ENCODE measurements at places on chromosomes 3 and 15.

- no peak for DNase-seq
Measured at GRCh38 chr3:53579636-53580035, 85.2 kb downstream of the CACNA1D start.

DNA sequence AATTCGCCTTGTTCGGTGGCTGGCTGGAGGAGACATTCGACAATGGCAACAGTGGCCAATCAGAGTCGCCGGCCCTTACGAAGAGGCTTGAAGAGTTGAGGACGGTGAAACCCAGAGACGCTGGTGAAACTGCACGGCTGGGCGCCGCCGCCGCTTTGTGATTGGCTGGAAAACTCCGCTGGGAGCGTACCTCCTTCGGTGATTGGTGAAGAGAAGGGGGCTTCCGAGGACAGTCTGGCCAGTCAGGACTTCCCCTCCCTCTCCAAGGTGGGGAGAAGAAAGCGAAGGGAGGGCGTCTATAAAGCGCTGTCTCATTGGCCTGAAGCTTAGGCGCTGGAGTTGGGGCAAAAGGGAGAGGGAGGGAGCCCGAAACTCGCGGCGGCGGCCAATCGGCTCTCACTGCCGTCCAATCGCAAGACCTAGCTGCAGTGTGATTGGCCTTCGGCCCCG, 554 bp upstream of the GSK3B start:
- peak; percentile 100 for DNase-seq

DNA sequence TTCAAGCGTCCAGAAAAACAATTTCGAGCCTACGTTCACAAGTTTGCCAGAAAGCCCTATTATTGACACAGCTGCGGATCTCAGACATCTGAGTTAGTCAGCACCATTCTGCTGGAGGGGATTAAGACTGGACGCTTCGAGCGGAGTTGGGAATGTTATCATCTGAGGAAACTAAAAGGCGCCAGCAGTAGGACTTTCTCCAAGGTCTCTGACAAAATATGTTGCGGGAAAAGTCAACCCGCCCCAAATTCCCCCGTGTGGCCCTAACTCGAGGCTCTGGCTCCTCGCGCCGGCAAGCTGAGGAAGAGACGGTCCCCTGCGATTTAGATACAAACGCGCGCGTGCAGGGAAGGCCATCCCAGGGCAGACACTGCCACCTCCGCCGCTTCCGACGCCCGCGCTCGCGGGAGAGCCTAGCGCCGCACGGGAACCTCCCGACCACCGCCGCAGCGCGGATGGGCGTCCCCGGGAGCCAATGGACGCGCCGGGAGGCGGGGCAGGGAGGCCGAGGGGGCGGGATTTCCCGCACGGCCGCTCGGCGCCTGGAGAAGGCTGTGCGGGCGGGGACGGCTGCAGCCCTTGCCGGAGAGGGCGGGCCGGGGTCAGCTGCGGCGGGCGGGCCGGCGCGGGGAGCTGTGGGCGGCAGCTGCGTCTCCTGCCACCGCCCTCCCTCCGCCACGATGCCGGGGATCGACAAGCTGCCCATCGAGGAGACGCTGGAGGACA, at the start of gene APPL1:
APPL1 (plus strand) TSS at position 526 of the 726 bp plus-strand sequence; CDS start at position 681, 155 bp downstream.
- peak; percentile 88 for DNase-seq

DNA sequence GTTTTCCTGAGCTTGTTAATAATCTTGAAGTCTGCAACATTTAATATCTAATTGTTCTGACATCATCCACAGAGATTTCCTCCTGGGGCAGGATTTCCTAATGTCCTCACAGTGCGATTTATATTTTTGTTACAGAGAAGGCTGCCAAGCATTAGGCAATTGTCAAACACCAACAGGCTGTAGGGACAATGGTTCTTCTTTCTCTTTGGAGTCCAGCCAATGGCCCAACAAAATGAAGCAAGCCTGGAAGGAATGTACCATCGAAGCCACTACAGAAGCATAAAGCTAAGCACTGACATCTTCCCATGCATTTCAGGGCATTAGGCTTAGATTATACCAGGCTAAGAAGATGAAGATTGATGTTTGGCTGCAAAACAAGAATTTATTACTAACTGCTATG, 173.0 kb upstream of the FRMD4B start:
- DNase-seq: peak; percentile 94

DNA sequence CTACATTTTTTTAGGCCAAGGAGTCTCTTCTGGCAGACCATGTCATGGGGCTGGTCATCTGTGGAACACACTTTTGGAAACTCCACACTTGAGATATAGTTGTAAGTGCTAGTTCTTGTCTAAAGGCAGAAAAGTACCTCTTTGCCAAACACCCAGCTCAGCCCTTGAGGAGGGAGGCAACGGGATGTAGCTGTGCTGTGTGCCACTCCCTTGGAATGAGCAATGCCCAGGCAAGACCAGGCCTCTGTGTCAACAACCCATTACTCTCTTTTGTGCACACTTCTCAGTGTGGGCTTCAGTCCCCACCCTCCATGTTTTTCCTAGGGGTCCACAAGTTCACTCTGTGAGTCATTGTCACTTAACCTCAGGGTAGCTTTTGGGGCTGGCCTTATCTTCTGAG, 528.3 kb upstream of the CFAP20DC start:
- DNase-seq: no peak

- DNase-seq: no peak
Measured at GRCh38 chr15:63597821-63598220, 634 bp downstream of the FBXL22 start.

DNA sequence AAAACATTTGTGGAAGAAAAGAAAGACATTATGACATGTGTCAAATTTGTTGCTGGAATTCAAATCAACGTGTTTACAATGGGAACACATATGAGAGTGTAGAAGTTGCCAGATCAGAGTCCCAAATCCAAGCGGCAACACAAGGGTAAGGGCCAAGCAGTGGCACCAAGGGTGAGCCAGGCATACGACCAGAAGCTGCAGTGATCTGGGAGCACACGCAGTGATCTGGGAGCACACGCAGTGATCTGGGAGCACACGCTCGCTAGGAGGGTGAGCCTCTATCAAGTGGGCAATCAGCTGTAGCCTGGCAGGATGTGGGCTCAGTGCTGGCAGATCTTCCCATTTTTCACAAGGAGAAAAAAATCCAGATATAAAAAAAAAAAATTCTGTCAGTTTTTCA, 148.2 kb downstream of the TLE3 start:
- no peak for DNase-seq

DNA sequence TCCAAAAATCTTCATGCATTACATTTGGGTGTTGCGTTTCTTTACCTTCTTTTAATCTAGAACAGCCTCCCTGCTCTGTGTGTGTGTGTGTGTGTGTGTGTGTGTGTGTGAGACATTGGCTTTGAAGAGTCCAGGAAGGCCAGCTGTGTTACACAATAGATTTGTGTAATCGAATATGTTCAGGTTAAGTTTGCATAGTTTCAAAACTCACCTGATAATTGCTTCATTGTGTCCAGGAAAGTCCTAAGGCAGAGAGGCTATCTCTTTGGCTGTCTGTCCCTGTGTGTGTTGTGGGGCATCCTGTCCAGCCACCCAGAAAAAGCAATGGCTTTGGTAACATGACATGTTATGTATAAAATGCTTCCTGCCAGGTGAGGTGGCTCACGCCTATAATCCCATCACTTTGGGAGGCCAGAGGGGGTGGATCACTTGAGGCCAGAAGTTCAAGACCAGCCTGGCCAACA, 37.5 kb downstream of the ZNF710 start:
- no peak for DNase-seq

GRCh38 chr3:64152086-64152485, 73.2 kb downstream of the PRICKLE2 start:
- peak; percentile 64 for DNase-seq

DNA sequence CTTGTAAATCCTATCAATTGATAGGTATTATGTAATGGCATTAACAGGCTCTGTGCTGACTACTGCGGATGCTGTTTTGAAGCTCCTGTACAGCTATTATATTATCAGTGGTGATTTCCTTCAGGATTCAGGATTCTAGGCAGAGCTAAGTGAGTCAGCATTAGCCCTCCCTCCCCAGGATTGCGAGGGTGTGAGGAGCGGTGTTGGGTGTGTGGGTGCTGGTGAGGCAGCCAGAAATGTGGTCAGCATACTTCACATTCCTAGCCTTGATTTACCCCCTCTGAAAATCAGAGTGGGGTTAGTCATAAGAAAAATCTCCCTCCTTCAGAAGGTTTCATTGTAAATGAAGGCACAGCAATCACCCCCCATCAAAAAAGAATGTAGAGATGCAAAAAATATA, 72.5 kb downstream of the SNTN start:
- peak; percentile 32 for DNase-seq

DNA sequence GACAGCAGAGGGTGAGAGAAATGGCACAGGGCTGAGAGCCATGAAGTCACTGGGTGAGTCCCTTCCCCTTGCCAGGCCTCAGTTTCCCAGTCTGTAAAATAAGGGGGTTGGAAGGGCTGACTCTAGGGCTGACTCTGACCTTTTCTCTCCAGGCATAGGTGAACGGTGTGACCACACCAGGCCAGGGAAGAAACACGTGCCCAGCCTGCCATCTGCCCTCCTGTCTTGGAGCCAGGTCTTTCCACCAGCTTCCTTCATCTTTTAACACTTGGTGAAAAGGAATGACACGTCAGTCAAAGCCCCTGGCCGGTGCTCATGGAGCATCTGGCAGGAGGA, 74.4 kb downstream of the CPN2 start:
- no peak for DNase-seq

DNA sequence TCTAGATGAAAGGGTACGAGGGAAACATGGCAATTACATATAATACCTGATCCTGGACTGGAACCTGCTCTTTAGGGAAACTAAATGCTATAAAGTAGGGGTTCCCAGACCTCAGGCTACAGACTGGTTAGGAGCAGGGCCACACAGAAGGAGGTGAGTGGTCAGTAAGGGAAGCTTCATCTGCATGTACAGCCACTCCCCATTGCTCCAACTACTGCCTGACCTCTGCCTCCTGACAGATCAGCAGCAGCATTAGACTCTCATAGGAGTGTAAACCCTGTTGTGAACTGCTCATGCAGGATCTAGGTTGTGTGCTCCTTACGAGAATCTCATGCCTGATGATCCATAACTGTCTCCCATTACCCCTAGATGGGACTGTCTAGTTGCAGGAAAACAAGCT, 78.9 kb upstream of the PSMD6 start:
- no peak for DNase-seq

GRCh38 chr15:99965376-99965775, 232.1 kb upstream of the LYSMD4 start:
- no peak for DNase-seq

GRCh38 chr3:12188681-12189287, 30.1 kb upstream of the TIMP4 start:
- no peak for DNase-seq

- DNase-seq: no peak
Measured at GRCh38 chr3:108511055-108511454, 659 bp upstream of the MYH15 start.

GRCh38 chr3:87047852-87048251, 56.9 kb upstream of the VGLL3 start:
- peak; percentile 8 for DNase-seq

GRCh38 chr3:46662771-46663551, 30.5 kb downstream of the ALS2CL start:
- peak; percentile 32 for DNase-seq

GRCh38 chr3:46463120-46463867, 1.4 kb downstream of the LTF start:
- DNase-seq: no peak
